Karpas-422 (cell line): ENCODE measurements at places on chromosomes 6 and 20.

DNA sequence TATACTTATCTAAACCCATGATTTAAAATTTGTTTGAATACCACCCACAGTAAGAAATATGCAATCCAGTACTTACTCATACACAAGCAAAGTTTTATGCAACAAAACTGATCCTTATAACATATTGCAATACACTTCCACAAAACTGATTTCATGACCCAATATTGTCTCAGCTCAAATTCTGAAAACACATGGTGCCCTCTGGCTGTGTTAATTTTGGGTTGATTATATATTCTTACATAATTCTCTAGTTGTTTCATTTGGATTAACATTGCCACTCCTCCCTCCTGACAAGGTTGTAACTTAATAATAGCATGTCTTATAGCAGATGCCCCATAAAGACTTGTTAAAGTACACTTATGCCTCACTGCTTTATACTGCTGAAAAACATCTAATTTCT lies 73.0 kb upstream of the TULP1 start:
- H3K27me3 ChIP-seq = no peaks in the 10 kb centered on the region
- peak overlapping the region; percentile 15; the same call in 1 of the 2 replicates for H3K27ac ChIP-seq
- H3K36me3 ChIP-seq = peaks cover 7% of the 10 kb centered on the region; the same call in 1 of the 2 replicates
- H3K4me1 ChIP-seq = peaks cover 17% of the 10 kb centered on the region

- H3K36me3 ChIP-seq = no peaks in the 10 kb centered on the region
- no peak overlapping the region for H3K27ac ChIP-seq
- H3K4me3 ChIP-seq = no peak overlapping the region
- H3K4me1 ChIP-seq = no peaks in the 10 kb centered on the region
- no peak for DNase-seq
- H3K27me3 ChIP-seq = no peaks in the 10 kb centered on the region
Observed at GRCh38 chr20:11769825-11770224, 147.9 kb upstream of the BTBD3 start.

GRCh38 chr6:86937219-86938079 lies at the start of gene HTR1E:
Gene HTR1E, plus strand, starts transcription at chr6:86937528. Its CDS starts 77,807 bp downstream, at chr6:87015335.
- no peaks in the 10 kb centered on the region for H3K27me3 ChIP-seq
- no peaks in the 10 kb centered on the region for H3K4me1 ChIP-seq
- H3K4me3 ChIP-seq = no peak within 1 kb of the TSS
- H3K27ac ChIP-seq = no peak within 1 kb of the TSS
- H3K36me3 ChIP-seq = no peaks in the 10 kb centered on the region

GRCh38 chr20:14538433-14538832 lies 201.0 kb upstream of the FLRT3 start:
- H3K27me3 ChIP-seq = no peaks in the 10 kb centered on the region
- H3K4me1 ChIP-seq = no peaks in the 10 kb centered on the region

DNA sequence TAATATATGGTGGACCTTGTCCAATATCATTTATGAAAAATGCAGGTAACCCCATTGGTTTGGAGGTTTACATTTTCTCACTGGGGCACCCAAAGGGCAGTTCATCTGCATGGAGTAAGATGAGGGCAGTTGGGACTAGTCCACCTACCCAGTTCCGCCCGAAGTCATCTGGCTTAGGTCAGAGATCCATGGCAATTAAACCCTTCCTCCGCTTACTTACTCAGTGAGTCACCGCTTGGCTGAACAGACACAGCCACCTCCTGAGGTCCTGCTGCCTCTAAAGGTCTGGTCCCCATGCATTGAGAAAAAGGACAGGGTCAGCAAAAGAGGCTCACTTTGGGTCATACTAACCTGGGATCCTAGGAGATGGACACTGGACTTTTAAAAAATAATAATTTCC lies 102.9 kb upstream of the PRL start:
- H3K36me3 ChIP-seq = no peaks in the 10 kb centered on the region
- H3K4me1 ChIP-seq = no peaks in the 10 kb centered on the region
- no peak overlapping the region for H3K4me3 ChIP-seq
- H3K27ac ChIP-seq = no peak overlapping the region
- H3K27me3 ChIP-seq = no peaks in the 10 kb centered on the region

DNA sequence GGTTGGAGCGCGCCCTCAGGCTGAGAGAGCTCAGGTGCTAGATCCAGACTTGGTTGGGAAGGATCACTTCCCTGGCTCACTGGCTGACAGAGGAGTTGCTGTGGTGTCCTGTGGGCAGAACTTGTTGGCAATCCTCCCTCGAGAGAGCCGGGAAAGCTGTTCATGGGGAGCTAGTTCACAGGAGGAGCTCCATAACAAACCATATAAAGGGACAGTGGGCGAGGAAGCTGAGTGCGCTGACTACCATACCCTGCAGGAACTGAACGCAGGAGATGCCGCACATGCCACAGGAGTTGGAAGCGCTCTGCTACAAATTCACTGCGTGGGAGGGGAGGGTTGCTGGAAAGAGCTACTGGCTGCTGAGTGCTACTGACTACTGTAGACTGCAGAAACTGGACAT lies 243.2 kb downstream of the OGFRL1 start:
- no peak for DNase-seq
- H3K4me3 ChIP-seq = no peak overlapping the region
- H3K36me3 ChIP-seq = no peaks in the 10 kb centered on the region

- no peak overlapping the region for H3K27ac ChIP-seq
- H3K4me3 ChIP-seq = no peak overlapping the region
- no peak for DNase-seq
- H3K4me1 ChIP-seq = no peaks in the 10 kb centered on the region
- no peaks in the 10 kb centered on the region for H3K27me3 ChIP-seq
Observed at GRCh38 chr6:112365952-112366351, 18.8 kb downstream of the RFPL4B start.

- peaks cover 3% of the 10 kb centered on the region; the same call in 1 of the 2 replicates for H3K36me3 ChIP-seq
- no peak overlapping the region for H3K4me3 ChIP-seq
- DNase-seq = no peak
Observed at GRCh38 chr6:13488896-13489237, 1.5 kb upstream of the GFOD1 start.

DNA sequence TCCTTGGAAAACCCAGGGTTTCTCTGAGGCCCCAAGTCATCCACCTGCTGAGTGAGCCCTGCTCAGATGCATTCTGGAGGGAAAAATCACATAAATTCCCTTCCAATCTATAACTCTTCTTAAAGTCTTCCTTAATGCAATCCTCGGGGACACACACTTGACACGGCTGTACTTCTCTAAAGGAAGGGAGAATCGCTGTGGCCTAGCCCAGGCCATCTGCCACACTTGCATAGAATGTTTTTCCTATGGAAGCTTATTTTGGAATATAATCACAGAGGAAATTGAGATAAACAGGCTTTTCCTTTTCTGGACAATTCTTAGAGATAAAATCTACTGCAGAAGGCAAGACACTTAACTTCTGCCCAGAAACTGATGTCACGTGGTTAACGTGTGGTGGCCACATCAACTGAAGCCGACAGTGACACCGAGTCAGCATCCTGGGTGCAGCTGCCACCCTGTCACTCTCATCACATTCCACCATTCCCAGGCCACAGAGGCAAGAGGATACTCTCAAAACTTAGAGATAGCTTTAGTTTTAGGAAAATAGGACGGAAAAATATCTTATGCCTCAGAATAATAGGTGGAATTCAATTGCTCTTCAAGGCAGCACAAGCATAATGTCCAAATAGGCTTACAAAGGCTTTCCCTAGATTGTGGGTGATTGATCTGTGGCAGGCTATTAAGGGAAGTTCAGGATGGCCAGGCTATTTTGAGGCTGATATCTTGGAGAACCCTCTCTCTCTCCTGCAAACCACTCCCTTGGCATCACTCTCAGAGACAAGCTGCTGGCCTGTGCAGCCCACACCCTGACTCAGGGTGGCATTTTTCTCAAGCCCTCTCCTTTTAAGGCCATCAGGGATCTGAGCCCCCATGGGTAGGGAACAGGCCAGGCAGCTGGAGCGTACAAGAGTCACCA lies 29.6 kb downstream of the PSMB1 start:
- peaks cover 16% of the 10 kb centered on the region for H3K4me1 ChIP-seq
- no peak overlapping the region for H3K4me3 ChIP-seq
- H3K27me3 ChIP-seq = no peaks in the 10 kb centered on the region
- H3K27ac ChIP-seq = no peak overlapping the region
- H3K36me3 ChIP-seq = no peaks in the 10 kb centered on the region
- no peak for DNase-seq

DNA sequence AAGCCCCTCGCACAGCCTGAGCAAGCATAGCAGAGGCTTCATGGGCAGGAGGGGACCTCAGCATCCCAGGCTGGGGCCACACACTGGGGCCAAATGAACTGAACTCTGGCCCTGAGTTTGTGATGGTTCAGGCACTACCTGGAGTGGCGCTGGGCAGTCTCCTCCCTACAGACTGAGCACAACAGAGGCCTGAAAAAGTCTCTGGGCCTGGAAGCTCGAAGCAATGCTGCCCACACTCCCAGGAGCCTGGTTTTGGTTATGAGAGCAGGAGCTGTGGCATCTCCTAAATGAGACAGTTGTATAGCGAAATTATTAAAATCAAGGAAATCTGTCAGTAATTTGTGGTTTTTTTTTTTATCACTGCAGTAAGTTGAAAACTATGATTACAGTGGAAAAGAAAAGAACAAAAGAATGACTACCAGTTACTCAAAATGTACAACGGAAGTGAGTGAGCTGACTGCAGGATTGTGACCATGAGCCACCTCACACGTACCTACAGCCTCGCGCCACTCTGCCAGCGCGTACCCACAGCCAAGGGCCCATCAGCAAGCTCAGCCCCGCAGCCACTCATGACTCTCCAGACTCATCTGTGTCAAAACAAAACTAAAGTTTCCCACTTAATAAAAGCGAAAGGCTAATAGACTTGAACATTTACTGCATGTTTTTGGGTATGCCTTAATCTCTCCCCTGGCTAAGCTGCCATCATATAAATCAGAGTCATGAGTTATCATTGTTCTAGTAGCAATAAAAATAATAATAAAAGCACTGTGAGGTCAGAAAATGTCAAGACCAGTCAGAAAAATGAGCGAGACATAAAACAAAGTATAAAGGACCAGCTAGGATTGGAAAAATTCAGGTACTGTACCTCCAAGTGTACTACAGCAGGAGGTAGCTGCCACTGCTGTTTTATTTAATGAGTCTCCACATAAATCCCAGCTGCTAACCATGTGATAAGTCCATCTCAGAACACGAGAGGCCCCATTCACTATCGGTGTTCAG lies 177.0 kb downstream of the FOXC1 start:
- H3K27me3 ChIP-seq = no peaks in the 10 kb centered on the region
- no peaks in the 10 kb centered on the region for H3K4me1 ChIP-seq
- H3K4me3 ChIP-seq = no peak overlapping the region
- H3K36me3 ChIP-seq = no peaks in the 10 kb centered on the region
- no peak for DNase-seq

- no peaks in the 10 kb centered on the region for H3K36me3 ChIP-seq
- no peaks in the 10 kb centered on the region for H3K27me3 ChIP-seq
Observed at GRCh38 chr6:41881506-41881905, 13.7 kb downstream of the USP49 start.

GRCh38 chr6:39666706-39667489 lies 58.3 kb downstream of the KIF6 start:
- no peaks in the 10 kb centered on the region for H3K4me1 ChIP-seq
- DNase-seq = no peak
- no peak overlapping the region for H3K27ac ChIP-seq
- no peaks in the 10 kb centered on the region for H3K36me3 ChIP-seq
- no peaks in the 10 kb centered on the region for H3K27me3 ChIP-seq

- H3K27ac ChIP-seq = no peak overlapping the region
- peak overlapping the region; percentile 76 for H3K4me3 ChIP-seq
- H3K36me3 ChIP-seq = no peaks in the 10 kb centered on the region
- H3K4me1 ChIP-seq = peaks cover 22% of the 10 kb centered on the region
- DNase-seq = no peak
Observed at GRCh38 chr20:49811825-49812506, 662 bp upstream of the SLC9A8 start.

- H3K27ac ChIP-seq = no peak overlapping the region
- H3K4me1 ChIP-seq = no peaks in the 10 kb centered on the region
- H3K36me3 ChIP-seq = no peaks in the 10 kb centered on the region
- H3K4me3 ChIP-seq = no peak overlapping the region
- H3K27me3 ChIP-seq = no peaks in the 10 kb centered on the region
Observed at GRCh38 chr6:3398755-3399696, 57.8 kb downstream of the SLC22A23 start.

DNA sequence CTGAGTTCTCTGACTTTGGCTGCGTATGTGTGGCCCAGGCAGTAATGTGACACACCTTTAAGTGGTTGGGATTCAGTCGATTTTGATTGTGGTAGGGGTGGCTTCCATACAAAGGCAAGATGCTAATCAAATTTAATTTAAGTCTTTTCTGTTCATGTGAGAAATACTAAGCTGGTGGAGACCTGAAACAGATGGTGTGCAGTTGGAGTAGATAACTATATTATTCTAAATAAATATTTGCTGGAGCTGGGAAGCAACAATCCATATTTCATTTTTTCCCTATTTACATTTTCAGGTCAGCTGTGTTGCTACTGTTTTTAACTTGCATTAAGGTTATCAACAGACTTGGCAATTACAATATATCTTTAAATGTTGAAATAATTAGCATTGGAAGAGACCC lies 67.4 kb upstream of the C20orf144 start:
- peaks cover 9% of the 10 kb centered on the region for H3K4me1 ChIP-seq
- H3K4me3 ChIP-seq = no peak overlapping the region
- no peaks in the 10 kb centered on the region for H3K27me3 ChIP-seq
- peaks cover 8% of the 10 kb centered on the region; the same call in 1 of the 2 replicates for H3K36me3 ChIP-seq
- DNase-seq = no peak
- no peak overlapping the region for H3K27ac ChIP-seq

GRCh38 chr20:13101706-13102105 lies 92.9 kb downstream of the SPTLC3 start:
- H3K27me3 ChIP-seq = no peaks in the 10 kb centered on the region
- no peak overlapping the region for H3K4me3 ChIP-seq
- H3K27ac ChIP-seq = no peak overlapping the region
- no peak for DNase-seq

GRCh38 chr6:68238097-68238601 lies 396.9 kb upstream of the ADGRB3 start:
- no peaks in the 10 kb centered on the region for H3K27me3 ChIP-seq
- peaks cover 29% of the 10 kb centered on the region for H3K4me1 ChIP-seq
- DNase-seq = peak; percentile 41
- H3K4me3 ChIP-seq = peak overlapping the region; percentile 16; the same call in 1 of the 2 replicates
- no peaks in the 10 kb centered on the region for H3K36me3 ChIP-seq

DNA sequence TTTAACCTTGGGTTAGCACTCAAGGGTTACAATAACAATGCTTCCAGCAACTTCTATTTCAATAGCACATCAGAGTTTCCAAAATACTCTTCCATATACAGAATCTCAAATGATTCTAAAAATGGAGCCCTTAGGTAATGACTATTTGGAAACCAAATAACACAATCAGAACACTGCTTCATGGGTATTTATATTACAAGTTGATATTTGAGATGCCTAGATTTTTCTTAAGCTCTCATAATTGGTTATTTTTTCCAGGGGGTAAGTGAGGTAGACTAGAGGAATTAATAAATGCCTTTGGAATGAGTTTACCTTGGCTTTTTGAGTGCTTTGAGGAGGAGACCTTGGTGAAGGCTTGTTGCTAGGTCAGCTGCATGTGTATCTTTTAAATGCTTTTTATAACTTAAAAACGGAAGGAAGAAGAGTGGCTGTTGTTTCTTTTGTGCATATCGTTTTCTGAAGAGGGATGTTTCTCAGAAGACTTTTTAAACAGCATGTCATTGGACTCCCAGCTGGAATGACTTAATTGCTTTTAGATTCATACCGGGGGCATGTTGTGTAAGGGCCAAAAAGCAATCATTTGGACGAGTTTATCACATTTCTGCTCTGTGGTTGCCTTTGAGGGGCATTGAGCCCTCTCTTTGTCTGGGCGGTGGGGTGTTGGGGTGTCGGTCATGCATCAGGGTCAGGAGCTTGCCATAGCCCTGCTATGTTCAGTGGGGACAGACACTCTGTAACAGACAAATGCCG lies 186.0 kb downstream of the DTNBP1 start:
- H3K36me3 ChIP-seq = no peaks in the 10 kb centered on the region
- no peak overlapping the region for H3K4me3 ChIP-seq
- H3K27me3 ChIP-seq = no peaks in the 10 kb centered on the region
- H3K27ac ChIP-seq = no peak overlapping the region
